ENCODE measurements at places on chromosomes 2 and 18.
A peak's percentile ranks its signal among the peaks of the same experiment; 100 is the strongest.

DNA sequence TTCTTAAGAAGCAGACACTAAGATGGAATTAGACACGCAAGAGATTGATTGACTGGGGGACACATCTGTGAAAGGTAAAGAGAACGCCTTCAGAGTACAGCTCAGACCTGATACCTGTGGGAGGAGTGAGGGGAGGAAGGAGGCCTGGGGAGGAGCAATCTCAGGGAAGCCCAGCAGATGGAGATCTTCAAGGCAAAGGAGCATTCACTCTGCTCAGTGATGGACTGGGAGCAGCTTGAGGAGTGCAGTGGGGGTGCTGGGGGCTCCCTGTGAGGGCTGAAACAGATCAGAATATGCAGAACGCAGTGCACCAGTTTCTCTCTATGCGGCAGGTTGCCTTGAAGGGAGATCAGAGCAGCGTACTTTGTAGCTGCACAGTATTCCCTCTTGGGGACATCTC lies 103.7 kb upstream of the ATP8B1 start:
- DNase-seq, result no peak

- peak; percentile 49 for DNase-seq
Measured at GRCh38 chr2:126657148-126657635, 1.2 kb downstream of the GYPC start.

GRCh38 chr2:129721846-129722245 lies 257.6 kb upstream of the RAB6C start:
- no peak for DNase-seq

DNA sequence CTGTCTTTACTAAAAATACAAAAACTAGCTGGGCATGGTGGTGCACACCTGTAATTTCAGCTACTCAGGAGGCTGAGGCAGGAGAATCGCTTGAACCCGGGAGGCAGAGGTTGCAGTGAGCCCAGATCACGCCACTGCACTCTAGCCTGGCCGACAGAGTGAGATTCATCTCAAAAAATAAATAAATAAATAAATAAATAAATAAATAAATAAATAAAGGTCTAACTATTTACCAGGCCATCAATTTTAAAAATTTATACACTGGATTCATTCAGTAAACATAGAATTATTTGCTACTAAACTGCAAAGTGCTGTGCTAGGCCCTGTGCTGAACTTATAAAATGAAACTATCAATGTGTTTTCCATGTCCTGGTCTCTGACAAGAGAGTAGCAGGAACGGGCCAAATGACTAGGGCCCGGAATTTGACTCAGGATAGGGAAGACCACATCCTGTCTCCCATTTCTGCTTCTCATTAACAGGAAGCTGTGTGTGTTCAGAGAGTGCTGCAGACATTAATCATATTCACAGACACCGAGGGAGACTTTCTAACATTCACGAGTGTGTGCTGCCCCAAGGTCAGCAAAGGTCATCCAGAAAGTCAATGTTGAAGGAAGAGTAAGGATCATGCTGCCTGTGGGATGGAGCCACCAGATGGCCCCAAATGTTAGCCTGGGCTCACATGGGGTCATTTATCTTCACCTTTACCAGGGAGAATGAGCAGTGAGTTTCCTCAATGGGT lies 95.8 kb downstream of the SPP2 start:
- DNase-seq, result no peak

- no peak for DNase-seq
Measured at GRCh38 chr2:1219901-1220573, 193.2 kb upstream of the TPO start.

DNA sequence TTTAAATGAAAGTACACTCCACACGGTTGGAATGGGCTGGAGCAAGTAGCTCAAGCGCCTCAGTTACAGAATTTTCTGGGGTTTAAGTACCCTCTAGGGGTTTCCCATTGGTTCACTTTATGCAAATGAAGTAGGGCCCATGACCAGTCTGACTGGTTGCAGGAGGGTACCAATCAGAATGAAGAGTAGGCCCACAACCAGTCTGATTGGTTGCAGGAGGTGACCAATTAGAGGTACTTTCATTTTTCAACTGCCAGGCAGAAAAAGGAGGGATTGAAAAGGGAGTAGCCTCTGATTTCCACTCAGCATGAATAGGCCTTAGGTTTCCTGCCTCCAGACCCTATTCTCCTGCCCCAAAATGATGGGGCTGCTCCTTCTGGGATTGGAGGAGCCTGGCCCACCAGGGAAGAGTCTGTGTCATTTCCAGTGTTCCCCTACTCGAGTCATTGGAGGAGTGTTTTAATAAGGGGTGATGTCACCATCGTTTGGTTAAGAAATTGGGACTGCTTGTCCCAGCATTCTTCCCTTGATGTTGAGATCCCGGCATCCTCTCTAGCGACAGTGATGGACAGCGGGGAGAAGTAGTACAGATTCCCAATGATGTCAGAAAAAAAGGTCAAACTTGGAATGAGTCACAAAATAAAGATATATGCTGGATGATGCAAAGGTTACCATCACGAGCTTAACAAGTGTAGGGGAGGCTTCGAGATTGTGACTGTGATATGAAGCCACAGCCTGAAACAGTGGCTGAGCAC lies 210.4 kb downstream of the SH3BP4 start:
- no peak for DNase-seq

DNA sequence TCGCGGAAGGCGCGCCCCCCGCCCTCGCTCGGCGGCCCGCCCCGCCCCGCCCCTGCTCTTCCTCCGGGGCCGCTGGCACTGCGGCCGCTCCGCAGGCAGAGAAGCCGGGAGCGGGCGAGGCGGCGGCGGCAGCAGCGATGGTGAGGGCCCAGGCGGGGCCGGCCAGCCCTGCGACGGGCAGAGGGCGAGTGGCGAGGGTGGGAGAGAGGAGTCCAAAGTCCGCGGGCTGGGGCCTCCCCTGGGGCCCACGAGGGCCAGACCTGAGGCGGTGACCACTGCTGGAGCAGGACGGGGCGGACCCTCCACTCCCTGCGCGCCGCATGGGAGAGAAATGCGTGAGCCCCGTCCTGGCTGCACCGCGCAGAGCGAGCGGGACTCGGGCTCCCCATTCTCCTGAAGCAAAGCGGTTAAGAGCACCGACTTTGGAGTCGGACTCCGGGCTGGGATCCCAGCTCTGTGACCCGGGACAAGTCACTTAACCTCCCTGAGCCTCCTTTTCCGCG lies at the start of gene VAMP5:
Gene VAMP5 (plus strand): TSS at position 78 of the 503 bp plus-strand sequence. CDS start 60 bp downstream, at position 138.
- peak; percentile 44 for DNase-seq

DNA sequence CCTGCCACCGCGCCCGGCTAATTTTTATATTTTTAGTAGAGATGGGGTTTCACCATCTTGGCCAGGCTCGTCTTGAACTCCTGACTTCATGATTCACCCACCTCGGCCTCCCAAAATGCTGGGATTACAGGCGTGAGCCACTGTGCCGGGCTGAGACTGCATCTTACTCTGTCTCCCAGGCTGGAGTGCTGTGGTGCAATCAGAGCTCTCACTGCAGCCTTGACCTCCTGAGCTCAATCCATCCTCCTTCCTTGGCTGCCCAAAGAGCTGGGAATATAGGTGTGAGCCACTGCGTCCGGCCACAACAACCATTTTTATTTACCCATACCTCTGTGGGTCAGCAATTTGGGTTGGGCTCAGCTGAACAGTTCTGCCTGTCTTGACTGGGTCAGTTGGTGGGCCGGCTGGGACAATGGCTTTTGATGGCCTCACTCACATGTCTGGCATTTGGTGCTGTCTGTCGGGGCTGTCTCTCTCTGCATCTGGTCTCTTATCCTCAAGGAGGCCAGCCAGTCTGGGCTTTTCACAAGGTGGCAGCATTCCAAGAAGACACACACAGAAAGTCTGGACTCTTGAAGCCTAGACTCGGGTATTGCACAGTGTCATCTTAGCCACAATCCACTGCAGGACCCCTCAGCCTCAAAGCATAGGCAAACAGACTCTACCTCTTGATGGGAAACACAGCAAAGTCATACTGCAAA lies 116.8 kb upstream of the GATA6 start:
- DNase-seq, result no peak

- DNase-seq, result no peak
Measured at GRCh38 chr2:40144022-40144421, 307.9 kb downstream of the SLC8A1 start.

GRCh38 chr18:31407649-31408048 lies 31.1 kb downstream of the DSG4 start:
- DNase-seq, result no peak

DNA sequence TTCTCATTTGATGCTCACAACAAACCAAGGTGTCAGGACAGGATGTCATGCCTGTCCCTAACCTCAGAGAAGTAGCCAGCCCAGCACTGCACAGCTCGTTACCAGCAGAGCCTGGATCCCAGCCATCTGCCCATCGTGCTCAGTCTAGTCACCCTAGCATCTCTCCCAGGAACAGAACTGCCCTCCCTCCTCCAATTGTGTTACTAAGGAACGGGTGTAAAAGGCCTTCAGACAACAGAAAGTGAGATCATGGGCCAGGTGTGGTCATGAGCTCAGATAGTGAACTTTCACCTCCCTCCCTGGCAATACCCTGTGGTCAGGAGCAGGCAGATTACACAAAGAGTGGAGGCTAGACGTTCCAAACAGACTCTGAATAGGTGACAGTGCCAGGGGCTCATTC lies 111.8 kb upstream of the PPP1CB start:
- DNase-seq, result no peak

GRCh38 chr2:176931588-176932563 lies 280.7 kb upstream of the HNRNPA3 start:
- no peak for DNase-seq

DNA sequence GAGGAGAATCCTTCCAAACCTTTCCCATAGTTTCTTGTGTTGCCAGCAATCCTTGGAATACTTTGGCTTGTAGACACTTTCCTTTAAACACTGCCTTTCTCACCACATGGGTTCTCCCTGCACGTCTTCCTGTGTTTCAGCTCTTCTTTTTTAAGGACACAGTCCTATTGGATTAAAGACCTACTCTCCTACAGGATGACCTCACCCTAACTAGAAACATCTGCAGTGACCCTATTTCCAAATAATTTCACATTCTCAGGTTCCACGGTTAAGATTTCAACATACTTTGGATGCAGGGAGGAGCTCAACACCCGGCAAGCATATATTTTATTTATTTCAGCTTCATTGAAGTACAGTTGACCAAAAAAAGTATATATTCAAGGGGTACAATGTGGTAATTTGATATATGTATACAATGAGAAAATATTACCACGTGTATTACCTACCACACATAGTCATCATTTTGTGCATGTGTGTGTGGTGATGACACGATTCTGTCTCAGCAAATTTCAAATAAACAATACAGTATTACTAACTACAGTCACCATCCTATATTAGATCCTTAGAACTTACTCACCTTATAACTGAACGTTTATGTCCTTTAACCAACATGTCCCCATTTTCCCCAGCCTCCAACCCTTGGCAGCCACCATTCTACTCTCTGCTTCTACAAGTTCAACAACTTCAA lies 745.0 kb downstream of the CBLN2 start:
- no peak for DNase-seq

GRCh38 chr2:126687503-126687902 lies 31.5 kb downstream of the GYPC start:
- DNase-seq, result no peak

DNA sequence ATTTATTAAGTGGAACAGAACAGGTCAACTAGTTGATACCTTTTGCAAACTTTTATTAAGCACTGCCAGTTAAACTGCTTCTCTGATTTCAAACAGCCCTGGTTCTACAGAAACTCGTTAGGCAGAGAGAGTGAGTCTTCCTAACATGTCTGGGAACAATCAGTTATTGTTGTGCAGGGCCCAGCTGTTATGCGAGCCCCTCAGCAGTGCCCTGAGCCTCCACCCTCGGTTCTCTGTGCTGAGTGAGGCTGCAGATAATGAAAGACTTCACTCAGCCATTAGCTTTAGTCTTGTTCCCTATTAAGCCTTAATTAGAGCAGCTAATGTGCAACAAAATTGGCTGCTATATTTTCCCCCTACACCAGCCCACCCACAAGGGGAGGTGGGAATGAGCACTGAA lies 39.6 kb downstream of the KCTD18 start:
- no peak for DNase-seq

GRCh38 chr18:33755391-33755790 lies 177.4 kb downstream of the ASXL3 start:
- DNase-seq, result no peak

DNA sequence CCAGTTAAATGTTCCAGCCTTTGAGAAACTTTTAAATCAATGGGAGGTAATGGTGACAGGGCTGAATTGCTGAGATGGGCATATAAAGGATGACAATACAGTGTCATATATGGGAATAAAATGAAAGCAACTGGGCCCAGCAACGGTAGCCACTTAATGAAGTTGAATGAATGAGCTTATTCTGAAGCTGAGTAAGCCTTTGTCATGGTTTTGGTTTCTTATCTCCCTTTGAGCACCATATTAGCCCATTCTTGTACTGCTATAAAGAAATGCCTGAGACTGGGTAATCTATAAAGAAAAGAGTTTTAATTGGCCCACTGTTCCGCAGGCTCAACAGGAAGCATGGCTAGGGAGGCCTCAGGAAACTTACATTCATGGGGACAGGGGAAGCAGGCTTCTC lies 3.5 kb upstream of the THUMPD2 start:
- no peak for DNase-seq

GRCh38 chr18:55141318-55141717 lies 182.1 kb upstream of the CCDC68 start:
- DNase-seq, result no peak

GRCh38 chr2:61135510-61135909 lies 26.5 kb upstream of the C2orf74 start:
- no peak for DNase-seq

DNA sequence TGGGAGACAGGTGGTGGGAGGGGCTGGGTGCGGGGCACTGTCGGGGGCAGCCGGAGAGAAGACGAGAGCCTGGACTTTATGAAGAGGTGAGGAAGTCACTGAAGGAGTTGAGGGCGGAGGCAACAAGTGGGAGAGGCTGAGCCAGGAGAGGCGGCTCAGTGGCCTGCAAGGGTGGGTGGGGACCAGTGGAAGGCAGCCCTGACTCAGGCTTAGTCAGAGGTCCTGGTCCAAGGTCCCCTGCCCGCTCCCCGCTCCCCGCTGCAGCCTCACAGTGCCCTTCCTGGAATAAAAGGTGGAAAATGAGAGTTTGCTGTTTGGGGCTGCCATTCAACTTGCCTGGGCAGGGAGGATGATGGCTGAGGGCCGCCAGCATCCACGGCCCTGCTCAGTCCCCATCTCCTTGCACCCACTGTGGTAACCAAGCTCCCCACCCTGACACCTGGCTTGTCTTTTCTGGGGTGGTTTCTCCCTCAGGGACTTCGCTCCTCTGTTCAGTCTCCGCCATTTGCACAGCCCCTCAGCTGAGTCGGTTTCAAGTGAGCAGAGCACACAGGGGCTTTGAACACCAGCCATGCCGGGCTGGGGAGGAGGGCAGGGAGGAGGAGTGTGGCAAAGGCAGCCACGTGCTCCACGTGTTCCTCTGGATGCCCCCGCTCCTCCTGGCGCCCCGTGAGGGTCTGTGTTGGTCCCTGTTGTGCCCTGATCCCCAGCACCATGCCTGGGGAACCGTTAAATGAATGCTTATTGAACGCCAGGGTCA lies 13.7 kb upstream of the RALB start:
- no peak for DNase-seq

DNA sequence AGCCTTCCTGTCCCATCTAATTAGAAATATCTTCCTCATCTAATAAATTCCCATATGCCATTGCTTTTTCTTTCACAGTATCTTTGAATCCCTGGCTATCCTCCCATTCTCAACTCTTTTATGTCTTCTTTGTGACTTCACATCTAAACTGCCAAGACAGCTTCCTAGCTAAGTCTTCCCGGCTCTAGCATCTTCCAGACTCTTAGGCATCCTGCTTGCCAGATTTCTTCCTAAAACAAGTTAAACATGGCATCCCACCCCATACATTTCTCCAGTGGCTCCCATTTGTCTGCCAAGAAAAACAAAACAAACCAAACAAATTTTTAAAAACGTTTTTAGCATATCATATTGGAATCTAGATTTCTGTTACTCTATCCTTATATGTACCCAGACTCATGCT lies 751.9 kb downstream of the MBD2 start:
- DNase-seq, result no peak

GRCh38 chr2:217314021-217314460 lies 454.2 kb upstream of the TNP1 start:
- no peak for DNase-seq
